CD4-positive, alpha-beta T cell (primary cell): ENCODE measurements at places on chromosomes 3 and 15.

- DNase-seq = no peak
Measured at GRCh38 chr3:18245721-18246120, 179.4 kb downstream of the SATB1 start.

DNA sequence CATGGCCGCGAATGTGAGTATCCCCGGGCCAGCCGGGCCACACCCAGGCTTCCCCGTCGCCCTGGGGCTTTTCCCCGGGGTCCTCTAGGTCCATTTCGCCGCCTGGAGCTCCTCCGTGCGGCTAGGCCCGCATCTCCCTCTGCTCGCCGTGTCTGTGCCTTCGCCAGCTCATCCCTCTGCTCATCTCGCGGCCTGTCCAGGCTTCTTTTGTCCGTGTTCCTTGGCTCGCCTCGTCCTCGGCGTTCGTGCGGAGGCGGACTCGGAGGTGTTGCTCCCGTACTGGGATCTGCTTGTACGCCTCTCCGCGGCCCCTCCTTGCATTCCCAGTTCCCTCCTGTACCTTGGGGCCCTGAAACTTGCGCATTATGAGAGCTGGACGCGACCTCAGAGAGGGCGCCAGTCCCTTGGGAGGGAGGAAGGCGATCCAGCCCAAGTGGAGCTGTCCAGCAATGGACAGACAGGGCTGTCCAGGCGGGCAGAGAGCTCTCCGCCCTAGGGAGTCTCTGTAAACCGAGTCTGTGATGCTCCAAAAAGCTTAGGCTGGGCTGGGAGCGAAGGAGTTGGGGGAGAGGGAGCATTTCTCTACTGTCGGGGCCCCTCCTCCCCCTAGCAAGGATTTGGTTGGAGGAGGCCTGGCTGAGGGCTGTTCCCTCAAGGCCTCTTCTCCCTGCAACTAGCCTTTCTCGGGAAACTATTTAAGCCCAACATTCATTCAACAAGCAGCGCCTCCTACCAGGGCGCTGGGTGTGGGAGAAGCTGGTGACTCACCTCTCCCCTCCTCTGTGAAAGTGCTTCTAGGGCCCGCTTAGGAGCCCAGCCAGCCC is 553 bp downstream of the TMEM43 start:
- DNase-seq = peak; percentile 52

GRCh38 chr3:54691289-54691771 is 236.5 kb downstream of the LRTM1 start:
- DNase-seq = no peak

DNA sequence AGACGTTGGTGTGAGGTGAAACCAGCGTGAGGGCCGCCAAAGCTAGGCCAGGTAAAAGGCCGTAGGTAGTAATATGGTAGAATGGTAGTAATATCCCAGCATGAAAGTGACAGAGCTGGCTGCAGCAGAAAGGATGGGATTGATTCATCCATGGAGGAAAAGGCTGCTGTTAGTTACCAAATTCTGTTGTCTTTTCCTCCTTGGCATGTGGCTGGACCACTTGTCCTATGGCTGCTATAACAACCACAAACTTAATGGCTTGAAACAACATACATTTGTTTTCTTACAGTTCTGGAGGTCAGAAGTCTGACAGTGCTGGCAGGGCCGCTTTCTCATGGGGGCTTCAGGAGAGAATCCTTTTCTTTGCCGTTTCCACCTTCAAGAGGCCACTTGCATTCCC is 47.8 kb upstream of the CHST2 start:
- no peak for DNase-seq

DNA sequence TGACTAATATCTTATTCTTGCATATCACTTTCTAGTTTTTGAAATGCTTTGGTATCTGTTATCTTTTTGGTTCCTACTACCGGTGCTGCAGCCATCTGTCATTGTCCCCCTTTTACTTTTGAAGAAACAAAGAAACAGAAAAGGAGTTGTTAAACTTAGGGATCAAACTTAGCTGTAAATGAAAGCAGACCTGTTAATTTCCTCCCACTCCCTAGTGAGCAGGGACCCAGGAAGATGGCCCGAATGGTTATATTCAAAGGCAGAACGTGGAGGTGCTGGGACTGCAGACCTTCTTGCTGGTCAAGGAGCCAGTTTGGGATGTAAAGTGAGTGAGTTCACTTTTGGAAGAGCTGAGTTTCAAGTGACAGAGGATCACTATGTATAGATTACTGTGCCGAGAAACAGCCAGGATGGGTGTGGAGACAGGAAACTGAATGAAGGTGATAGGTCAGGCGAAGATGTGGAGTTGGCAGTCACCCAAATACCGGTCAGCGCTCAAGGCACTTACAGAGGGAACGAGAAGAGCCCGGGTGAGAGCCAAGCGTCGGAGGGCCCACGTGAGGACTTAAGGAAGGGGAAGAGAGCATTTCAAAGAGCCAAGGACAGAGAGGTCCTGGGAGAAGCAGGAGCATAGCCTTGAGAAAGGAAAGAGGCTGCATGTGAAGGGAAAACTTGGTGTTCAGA is 20.1 kb downstream of the KBTBD8 start:
- no peak for DNase-seq

DNA sequence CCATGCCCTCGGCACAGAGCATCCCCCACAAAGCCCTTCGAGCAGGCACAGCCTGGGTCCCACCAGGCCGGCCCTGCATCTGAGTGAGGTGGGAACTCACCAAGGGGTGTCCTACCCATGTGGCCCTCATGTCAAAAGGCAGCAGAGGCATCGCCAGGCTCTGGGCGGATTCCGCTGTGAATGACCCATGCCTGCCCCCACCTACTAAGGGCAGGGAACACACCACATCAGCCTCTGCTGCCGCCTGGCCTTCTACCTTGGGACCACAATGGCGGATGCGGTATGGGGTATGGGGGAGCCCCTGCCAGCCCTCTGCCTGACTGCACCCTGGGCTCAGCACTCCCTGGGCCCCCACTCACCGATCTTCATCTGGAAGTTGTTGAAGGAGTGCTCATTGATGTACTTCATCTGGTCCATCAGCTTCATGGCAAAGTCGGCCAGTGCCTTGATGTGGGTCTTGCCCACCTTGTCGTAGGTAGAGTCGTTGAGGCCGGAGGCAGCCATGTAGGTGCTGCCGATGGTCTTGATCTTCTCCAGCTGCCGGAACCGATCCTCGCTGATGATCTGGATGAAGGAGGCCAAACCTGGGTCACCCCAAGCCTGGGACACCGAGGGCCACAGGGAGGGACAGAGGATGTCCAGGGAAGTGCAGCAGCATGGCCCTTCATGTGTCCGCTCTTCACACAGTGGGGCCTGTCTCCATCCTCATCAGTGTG is 87.8 kb downstream of the SEC22A start:
- DNase-seq = no peak

GRCh38 chr3:39937315-39937714 is 127.9 kb downstream of the MYRIP start:
- no peak for DNase-seq
